ENCODE measurements at places on chromosomes 16 and 17.

DNA sequence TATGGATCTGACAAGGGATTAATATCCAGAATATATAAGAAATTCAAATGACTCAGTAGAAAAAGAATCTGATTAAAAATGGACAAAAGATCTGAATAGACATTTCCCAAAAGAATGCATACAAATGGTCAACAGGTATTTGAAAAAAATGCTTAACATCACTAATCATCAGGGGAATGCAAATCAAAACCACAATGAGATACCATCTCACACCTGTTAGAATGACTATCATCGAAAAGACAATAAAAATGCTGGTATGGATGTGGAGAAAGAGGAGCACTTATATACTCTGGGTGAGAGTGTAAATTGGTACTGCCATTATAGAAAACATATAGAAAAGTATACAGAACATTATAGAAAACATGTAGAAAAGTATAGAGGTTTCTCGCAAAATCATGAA is 16.4 kb upstream of the HS3ST2 start:
- no peak for DNase-seq

DNA sequence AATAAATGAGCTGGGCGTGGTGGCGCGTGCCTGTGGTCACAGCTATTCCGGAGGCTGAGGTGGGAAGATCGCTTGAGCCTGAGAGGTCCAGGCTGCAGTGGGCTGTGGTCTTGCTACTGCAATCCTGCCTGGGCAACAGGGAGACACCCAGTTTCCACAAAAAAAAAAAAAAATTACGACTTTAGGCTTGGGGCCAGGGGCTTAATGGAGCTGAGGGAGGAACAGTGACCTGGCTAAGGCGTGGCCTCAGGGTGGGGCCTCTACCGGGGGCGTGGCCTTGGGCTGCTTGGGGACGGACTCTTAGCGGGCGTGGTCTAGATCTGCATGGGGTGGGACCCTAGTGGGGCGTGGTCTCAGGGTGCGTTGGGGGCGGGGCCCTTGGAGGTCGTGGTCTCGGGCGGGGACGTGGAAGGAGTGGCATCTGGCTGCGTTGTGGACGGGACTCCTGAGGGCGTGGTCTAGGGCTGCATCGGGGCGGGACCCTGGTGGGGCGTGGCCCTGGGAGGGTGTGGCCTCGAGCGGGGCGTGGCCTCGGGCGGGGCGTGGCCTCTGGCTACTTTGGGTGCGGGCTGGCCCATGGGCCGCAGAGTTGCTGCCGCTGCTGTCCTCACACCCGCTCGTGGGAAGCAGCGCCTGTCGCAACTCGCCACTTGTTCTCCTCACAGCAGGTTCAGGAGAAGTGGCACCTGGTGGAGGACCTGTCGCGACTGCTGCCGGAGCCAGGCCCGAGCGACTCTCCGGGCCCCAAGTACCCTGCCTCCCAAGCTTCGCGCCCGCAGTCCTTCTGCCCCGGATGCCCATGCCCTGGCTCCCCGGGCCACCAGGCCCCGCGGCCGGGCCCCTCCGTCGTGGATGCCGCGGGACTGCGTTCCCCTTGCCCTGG is 5.8 kb upstream of the C17orf99 start:
- peak; percentile 96 for DNase-seq

GRCh38 chr17:67290711-67291291 is 45.8 kb upstream of the HELZ start:
- DNase-seq, result no peak

DNA sequence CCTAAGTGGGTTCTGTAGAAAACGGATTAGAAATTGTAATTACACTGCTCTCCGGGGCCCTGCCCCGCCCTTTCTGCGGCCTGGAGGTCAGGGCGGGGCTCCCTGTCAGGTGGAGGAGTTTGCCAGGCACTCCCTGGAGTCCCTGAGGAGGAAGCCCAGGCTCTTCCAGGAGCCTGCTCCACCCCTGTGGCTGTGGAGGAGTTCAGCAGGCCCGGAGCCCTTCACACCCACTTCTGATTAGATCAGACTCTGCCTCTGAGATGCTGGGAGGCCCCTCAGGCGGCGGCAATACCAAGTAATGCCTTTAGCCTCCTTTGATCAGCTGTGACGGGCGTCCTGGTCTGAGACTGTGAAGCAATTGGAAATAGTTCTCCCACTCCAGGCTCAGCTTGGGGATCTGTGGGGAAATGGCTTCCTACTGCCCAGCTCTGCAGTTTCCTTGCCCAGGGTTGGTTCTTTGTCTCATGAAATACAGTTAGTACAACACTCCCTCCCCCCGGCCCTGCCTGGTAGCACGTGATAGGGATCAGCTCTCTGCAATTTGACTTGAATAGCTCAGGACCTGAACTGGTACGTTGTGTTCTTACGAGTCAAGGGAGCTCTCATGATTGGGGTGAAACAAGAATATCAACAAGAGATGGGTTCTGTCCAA is 22.3 kb downstream of the BAIAP2 start:
- DNase-seq, result no peak

DNA sequence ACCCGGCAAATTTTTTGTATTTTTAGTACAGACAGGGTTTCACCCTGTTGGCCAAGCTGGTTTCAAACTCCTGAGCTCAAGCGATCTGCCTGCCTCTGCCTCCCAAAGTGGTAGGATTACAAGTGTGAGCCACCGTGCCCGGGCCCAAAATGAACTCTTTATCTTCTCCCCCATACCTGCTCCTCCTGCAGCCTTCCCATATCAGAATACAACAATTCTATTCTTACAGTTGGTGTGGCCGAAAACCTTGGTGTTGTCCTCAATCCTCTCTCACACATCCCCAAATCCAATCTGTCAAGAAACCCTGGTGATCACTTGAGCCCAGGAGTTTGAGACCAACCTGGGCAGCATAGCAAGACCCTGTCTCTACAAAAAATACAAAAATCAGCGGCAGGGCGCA is 19.5 kb upstream of the SPN start:
- DNase-seq, result no peak

GRCh38 chr16:2278956-2279800 is 11.3 kb upstream of the RNPS1 start:
- no peak for DNase-seq
